ENCODE measurements at places on chromosomes 1 and 21. TPM values are rescaled to one million over a fixed set of nuclear protein-coding genes. Genes with fewer than 3 reads are reported as not detected.

DNA sequence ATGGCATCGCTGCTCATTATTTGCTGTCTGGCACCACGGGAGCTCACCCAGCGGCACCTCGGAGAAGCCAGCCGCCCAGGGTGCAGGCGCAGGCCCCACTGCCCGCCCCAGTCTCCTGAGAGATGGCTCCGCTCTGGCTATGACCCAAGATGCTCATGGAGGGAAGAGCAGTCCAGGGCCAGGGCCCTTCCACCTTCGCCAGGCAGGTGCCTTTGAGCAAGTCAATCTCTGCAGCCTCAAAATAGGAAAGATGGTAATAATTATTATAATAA, 437.3 kb downstream of the KIF26B start:
- DNase-seq: no peak

Gene SHISAL2A
- total RNA-seq: not detected

Gene RGS8
- not detected for total RNA-seq

Gene TRIM45
- total RNA-seq: 0.84 TPM

Measured in dermis blood vessel endothelial cell (primary cell).